ENCODE measurements at places on chromosomes 16 and 17.

GRCh38 chr17:81991684-81992305 is 14.4 kb downstream of the ASPSCR1 start:
- DNase-seq, result no peak

GRCh38 chr17:51259564-51260236 is at the start of gene MBTD1:
MBTD1 (minus strand) TSS chr17:51260049; CDS start chr17:51225161, 34,888 bp downstream.
- no peak for DNase-seq

DNA sequence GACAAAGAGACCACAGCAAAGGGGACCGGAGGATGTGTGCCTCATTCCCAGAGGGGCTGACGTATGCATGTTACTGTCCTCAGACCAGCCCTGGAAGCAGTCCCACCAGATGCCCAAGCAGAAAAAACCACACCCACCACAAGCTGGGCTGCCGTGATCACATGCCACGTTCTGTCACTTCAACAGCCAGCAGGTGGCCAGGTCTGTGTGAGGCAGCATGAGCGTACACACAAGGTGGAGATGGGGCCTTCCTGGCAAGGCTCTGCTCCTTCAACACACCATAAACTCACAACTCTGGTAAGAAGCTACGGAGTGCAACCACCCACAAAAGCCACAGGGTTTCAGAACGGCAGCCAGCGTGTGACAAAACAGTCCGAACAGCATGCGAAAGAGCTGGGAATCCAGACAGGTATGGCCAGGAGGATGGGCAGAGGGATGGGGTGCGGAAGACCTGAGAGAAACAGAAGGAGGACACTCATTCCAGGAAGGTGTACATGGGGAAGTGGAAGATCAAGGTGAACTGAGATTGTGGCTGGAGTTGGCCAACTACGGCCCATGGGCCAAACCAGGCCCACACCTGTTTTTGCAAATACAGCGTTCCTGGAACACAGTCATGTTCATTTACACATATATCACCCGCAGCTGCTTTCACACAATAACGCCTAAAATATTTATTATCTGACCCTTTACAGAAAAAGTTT is 27.9 kb downstream of the MBTPS1 start:
- DNase-seq, result no peak

DNA sequence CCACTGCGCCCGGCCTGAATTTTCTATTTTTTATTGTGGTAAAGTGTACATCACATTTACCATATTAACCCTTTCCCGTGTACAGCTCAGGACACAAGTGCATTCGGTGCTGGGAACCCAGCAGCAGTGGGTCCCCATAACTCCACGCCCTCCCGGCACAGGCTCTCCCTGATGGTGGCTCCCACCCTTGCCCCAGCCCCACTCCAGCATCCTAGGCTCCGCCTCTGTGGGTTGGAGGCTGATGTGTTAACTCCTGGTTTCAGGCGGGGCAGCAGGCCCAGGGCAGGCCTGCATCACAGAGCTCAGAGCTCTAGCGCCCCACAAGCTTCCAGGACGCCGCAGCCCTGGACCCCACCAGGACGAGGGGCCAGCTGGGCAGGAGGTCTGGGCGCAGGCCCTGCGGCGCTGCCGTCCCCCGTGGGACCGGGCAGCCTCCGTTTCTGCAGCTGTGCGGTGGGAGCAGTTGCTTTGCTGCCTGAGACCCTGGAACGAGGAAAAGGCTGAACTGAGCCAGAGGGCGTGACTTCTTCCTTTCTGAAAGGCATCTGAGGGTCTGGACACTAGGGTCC is 19.6 kb downstream of the ZFPM1 start:
- DNase-seq, result no peak

DNA sequence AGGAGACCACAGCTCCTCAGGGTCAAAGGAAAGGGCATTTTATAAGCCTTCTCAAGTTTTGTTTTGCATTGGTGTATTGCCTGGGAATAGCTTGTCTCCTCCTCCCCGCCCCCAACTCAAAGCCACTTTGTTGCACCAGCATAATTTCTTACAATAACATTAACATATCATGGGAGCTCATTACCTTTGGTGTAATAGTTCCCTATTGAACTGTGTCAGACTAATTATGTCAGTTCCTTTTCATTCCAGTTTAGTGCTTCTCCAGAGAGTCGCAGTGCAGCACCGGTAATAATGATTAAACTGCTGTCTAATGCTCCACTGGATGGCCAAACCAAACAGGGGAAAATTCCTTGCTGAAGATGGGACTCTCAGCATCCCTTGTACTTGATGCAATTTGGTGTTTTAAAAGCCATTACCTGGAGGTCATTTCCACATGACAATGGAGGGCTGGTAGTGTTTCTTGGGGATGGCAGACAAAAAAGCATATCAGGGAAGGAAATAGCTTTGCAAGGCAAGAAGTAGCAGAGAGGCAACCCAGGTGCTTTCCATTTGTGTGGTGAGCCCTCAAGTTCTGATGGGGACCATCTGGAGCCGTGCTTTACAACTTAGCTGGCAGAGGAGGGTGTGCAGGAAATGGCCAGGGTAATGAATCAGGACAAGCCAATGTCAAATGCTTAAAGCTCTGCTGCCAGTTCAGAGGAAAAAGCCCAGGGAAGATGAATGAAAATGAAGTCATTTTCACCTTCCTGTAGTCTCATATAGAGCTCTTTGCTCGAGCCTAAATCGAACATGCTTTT is 91.5 kb upstream of the NLRP1 start:
- DNase-seq, result no peak

GRCh38 chr17:57356153-57356718 is 99.9 kb downstream of the MSI2 start:
- DNase-seq, result no peak

DNA sequence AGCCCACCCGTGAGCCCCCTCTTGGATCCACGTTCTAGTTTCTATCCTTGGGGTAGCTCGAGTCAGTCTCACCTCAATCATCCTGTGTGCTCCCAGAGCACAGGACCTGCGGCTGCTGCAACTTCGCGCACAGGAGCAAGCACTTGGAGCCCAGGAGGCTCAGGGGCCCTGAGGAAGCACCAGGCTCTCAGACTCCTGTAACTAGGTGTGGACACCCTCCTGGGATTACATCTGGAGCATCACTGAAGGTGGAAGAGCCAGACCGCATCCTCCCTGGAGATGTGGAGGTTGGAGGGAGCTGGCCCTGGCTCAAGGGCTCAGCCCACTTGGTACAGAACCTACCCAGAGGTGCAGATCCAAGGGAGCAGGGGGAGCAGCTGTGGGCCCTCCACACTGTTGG is 2.7 kb downstream of the HBQ1 start:
- no peak for DNase-seq

- no peak for DNase-seq
Observed at GRCh38 chr16:81481207-81481821, 36.7 kb downstream of the CMIP start.

DNA sequence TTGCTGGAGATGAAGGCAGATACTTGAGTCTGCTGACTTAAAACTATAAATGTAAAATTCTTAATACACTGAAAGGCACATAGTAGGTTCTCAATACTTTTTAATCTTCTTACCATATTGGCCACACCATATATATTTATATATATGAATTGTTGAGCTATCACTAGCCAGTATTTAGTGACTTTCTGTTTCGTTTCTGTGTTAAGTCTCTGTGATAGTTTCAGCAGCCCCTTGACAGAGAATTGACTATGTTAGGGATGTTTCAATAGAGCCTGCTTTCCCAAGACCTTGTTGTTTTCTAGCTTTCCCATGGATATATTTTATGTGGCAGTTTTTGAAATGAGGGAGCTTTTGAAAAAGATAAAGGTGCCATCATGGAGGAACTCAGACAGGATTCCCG is 206.5 kb upstream of the GOT2 start:
- no peak for DNase-seq

DNA sequence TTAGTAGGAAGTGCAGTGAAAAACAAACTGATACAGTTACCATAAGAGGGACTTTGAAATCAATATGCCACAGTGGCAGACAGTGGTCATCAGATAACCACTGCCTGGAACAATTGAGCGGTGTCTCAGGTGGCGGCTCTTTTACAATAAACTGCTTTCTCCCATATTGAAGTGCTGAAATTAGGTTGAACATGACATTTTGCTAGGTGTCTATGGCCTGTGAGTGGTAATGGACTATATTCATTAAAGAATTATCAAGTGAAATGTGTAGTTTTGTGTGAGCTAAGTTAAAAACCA is 214.7 kb downstream of the RPTOR start:
- no peak for DNase-seq

DNA sequence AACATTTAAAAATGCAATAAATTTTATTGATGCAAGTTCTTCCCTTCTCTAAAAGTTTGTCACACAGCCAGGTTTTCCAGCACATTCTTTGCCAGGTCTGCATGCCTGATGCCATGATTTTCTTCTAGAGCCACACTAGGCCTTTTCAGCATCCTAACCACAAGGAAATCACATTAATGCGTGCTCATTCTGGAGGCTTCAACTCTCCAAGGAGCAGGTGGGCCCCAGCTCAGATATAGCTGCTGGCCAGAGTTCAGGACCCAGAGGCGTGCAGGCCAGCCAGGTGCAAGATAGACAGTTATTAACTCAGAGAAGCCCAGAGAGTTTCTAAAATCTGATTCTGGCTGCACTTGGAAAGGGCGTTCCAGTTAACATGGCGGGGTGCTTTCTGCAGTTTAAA is 124.5 kb upstream of the MAF start:
- no peak for DNase-seq

DNA sequence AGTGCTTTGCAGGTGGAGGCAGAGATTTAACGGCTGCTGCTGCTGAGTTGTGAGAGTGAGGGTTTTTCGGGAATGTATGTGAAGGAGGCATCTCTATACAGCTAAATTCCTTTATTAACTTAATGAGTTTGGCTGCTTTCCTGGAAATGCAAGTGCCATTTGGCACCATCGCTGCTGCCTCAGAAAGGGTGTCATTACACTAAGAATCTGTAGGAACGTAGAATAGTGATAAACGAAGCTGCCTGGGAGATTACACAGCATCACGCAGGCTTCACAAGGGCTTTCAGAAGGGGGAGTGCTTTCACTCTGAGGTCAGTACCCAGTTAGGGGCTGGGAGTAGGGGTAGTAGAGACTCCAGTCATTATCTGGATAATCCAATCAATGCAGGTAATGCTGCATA is 14.1 kb upstream of the NLRP1 start:
- no peak for DNase-seq

- no peak for DNase-seq
Observed at GRCh38 chr16:17403859-17404545, 66.8 kb downstream of the XYLT1 start.

GRCh38 chr17:16873174-16874035 is 98.5 kb downstream of the TNFRSF13B start:
- no peak for DNase-seq

GRCh38 chr16:56424404-56424764 is 961 bp downstream of the AMFR start:
- no peak for DNase-seq

DNA sequence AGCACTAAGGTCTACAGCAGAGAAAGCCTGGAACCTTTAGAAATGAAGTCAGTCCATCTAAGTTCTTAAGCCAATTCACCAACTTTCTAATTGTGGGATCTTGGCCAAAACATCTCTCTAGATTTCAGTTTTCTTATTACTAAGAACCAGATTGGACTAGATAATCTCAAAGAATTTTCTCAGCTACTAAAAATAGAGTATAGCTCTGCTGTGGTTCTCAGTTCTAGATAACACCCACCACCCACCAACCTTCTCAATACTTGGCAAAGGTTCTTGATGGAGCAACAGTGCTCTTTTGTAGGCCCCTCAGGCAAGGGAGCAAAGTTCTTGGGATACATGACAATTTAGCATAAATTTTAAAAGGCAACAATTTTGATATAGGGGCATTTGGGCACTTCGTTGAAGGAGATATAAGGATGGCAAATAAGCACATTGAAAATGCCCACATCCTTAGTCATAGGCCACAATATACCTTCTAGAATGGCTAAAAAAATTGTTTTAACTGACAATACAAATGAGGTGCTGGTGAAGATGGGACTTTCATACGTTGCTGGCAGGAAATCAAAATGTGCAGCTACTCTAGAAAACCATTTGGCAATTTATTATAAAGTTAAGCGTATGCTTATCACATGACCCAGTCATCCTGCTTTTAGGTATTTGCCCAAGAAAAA is 74.4 kb upstream of the TMEM132E start:
- no peak for DNase-seq

GRCh38 chr16:57070424-57070823 is 22.0 kb upstream of the CPNE2 start:
- no peak for DNase-seq

- no peak for DNase-seq
Observed at GRCh38 chr17:47726796-47727703, 6.0 kb upstream of the TBX21 start.

DNA sequence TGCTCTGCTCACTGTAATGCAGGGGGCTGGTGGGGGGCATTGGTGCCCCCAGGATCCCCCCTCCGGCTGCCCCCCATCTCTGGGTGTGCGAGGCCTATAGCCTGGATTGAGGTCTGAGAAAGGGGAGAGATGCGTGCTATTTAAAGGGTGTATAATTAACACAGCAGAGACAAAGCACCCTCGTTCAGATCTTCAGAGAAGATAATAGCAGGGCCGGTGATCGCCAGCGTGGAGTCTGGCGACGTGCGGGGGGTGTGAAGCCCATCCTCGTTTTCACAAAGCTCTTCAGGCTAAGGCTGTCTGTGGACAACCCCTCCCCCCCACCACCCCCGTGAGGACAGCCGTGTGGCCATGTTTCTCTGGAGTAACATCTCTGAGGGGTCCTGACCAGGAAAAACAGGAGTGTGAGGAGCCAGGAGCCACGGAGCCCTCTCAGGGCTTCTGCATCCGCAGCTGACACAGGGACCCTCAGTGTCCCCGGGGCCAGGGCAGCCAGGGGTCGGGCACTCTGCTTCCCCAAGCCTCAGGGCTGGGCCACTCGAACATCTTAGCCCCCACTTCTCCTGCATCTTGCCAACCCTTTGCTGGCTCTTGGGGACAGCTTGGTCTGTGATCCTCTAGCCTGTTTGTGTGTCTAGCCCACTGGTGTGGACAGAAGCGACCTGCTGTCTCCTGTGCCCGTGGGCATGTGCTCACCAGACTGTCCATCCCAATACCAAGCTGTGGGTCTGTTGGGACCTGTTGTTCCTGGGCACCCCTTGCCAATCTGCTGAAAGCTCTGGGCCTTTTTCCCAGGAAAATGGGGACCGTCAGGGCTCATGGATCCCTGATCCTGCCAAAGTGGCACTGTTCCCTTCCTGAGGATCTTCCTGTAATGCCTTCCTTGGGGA is 58.9 kb downstream of the BAIAP2 start:
- DNase-seq, result no peak

- no peak for DNase-seq
Observed at GRCh38 chr17:915538-916201, 63.9 kb downstream of the NXN start.

GRCh38 chr16:8740775-8741355 is 56.6 kb downstream of the TMEM186 start:
- no peak for DNase-seq

- DNase-seq, result no peak
Observed at GRCh38 chr17:37791447-37792399, 46.9 kb upstream of the HNF1B start.

DNA sequence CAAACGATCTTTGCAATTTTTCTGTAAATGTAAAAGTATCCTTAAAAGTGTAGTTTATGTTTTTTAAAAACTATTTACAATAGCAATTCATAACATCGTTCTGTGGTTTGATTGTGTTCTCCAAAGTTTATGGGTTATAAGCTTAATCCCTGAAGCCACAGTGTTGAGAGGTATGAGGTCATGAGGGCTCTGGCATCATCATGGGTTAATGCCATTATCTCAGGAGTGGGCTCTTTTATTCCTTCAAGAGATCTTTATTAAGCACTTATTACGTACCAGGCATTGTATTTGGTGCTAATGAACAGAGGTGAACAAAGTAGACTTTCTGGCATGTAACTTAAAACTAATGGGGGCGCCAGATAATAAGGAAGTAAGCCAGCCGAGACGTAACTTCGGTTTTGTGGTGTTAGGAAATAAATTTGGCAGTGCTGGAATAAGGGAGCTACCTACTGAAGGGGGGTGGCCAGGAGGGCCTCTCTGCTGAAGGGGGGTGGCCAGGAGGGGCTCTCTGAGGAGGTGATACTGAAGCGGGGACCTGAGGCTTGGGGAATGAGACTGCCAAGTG is 158.1 kb downstream of the VPS53 start:
- no peak for DNase-seq
